ENCODE measurements at places on chromosomes 5 and 9.

DNA sequence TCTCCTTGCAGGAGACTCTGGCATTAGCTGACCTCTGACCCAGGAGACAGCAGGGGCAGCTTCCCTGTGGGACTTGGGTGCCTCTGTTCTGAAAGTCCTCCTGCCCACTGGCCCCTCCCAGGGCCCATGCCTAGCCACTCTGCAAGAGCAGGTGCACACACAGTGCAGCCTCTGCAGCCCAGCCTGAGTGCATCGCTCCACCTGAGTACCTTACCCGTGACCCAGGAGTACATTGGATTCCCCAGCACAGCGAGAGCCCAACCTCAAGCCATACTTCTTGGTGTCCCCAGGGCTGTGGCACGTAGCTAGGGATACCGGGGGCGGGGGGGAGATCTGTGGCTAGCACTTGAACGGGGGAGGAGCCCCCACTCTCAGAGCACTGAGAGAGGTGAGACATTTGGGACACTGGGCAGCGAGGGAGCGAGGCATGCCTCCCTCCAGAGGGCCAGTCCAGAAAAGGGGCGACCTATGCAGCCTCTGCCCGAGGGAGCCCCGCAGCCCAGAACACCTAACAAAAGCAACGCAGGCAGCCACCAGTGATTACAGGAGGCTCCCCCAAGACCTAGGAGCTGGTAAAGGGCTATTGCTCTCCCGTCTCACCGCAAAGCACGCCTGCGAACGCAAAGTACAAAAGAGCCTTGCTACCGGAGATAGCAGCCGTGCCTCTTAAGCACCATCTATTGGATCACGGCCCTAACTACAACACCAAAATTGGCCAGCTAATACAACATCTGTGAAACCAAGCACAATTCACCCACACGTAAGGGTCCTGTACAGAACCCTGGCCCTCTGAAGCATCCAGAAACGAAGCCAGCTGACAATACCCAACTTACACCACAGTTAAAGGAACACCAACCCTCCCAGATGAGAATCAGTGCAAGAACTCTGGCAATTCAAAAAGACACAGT lies 826 bp upstream of the PRDM9 start:
- no peak for DNase-seq

GRCh38 chr5:136055612-136056309 lies 27.0 kb downstream of the TGFBI start:
- no peak for DNase-seq

- DNase-seq: no peak
Observed at GRCh38 chr9:16619402-16619801, 251.1 kb downstream of the BNC2 start.

DNA sequence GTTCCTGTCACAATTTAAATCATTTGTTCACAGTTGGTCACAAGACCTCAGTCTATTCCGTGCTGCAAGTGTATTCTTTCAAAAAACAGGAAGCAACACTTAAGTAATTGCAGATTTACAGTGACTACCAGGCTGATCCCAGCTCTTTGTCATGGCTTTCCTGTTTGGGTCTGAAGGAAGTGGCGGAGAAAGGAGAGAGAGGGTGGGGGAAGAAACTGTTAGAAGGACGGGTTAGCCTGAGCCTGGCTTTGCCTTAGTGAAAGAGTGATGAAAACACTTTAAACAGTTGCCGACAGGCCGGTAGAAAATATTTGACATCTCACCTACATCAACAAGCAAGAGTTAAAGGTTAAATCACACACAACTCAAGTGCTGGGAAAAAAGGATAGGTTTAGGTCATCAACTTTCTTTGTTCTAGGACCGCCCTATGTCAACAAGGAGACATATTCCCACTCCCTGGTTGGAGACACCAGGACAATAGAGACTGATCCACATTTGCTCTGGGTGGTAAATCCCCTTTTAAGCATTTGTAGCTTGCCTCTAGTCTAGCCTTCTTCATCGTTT lies 102.2 kb upstream of the DAB2 start:
- no peak for DNase-seq

DNA sequence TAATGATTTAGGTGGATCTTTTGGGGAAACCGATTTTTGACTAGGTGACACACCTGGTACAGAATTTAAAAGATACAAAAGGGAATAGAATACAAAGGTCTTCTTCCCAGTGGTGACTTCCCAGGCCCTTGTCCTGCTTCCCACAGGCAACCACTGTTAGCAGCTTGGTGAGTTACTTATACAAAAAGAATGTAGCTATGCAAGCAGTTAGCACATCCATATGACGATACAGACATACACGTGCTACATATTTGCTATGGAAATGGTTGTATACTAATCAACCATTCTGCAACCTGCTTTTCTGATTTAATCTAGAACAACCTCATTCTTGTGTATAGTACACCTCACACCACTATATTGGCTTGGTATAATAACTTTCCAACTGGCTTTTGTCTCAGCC lies 51.0 kb downstream of the OTULIN start:
- no peak for DNase-seq

- DNase-seq: no peak
Observed at GRCh38 chr5:174356536-174356935, 311.0 kb downstream of the NSG2 start.

DNA sequence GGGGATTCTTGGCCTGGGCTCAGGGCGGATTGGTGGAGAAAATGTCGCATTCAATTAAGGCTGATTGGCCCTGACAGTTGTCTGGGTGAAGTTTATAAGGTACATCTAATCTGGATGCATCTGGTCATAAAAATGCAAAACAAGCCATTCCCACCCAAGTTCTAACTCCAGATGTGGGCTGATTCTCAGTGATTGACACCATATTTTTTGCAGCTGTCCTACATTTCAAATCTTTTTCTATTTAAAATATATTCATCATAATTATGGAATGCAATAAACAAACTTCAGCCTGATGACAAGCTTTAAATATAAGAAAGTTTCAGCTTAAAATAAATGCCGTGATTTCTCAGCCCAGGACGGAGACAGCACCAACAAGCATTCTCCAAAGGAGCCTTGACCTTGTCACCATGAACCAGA lies 146.4 kb upstream of the SMIM23 start:
- no peak for DNase-seq

- DNase-seq: no peak
Observed at GRCh38 chr5:171419688-171420430, 412 bp downstream of the FGF18 start.

GRCh38 chr5:68332556-68332955 lies 117.0 kb downstream of the PIK3R1 start:
- DNase-seq: no peak

- no peak for DNase-seq
Observed at GRCh38 chr9:114317665-114318357, 5.1 kb upstream of the ORM1 start.

All from activated naive CD4-positive, alpha-beta T cell (primary cell).